Stimulated activated CD8-positive, alpha-beta memory T cell treated with anti-CD3 and anti-CD28 coated beads, Interleukin-4, amount 100 ng/mL, for 4 hours (primary cell): ENCODE measurements at places on chromosomes 4 and X.

DNA sequence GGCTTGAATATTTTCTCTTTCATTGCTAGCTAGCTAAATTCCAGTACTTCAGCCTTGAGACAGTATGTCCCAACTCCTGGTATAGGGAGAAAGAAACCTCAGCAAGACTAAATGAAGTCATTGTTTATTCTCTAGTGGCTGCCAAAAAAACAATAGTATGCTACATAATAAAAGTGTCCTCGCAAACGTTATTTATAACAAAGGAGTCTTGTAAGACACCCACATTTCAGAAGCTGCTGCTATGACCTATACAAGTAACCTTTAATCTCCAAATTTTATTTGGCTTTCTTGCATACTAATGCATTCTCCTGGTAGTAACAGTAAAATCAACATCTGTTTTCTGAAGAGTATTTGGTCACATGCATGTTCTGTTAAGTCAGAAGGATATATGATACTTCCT lies 28.8 kb downstream of the NEK1 start:
- DNase-seq, result no peak

DNA sequence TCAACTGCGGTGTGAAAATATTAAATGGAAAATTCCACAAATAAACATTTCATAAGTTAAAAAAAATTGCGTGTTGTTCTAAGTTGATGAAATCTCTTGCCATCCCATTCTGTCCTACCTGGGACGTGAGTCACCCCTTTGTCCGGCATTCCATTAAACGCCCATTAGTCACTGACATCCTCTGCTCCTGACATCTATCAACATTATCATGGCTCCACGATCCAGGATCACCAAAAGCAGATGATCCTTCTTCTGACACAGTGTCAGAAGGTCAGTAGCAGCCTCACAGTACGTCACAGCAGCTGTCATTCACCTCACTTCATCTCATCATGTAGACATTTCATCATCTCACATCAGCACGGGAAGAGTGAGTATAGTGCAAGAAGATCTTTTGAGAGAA lies 125.7 kb downstream of the ZNF827 start:
- no peak for DNase-seq

DNA sequence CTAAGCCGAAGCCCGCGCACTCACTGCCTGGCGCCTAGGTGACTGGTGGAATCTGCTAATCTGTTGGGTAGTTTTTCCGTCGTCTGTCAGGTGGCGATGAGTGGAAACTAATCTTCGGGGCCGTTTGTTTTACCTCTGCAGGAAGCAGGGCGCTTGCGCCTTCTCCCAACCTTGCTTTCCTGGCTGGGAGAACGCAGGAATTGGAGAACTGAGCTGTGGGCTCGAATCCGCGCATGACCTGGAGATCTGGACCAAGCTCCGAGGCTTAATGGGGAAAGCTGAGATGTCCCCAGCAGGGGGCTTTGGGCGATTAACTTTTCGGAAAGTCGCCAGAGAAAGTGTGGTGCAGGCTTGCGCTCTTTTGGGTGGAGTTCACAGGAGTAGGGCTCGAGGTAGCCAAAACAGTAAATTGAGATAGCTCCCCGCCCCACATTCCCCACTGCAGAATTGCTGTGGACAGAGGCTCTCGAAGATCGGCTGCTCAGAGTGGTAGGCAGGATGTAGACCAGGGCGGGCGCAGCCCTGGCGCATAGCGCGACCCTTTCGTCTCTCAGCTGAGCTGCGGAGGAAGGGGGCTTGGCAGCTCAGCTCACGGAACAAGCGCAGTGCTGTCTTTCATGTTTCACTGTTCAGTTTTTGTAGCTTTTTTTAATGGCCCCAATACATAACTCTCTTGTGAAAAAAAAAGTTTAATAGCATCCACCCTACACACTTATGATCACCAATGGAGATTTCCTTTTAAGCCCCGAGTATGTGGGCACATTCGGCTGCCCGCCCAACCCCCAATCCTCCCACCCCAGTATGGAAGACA lies 2.7 kb upstream of the FGF5 start:
- no peak for DNase-seq

GRCh38 chr4:94285666-94286065 lies 57.0 kb downstream of the HPGDS start:
- DNase-seq, result no peak

GRCh38 chr4:3473996-3474765 lies 11.1 kb downstream of the DOK7 start:
- DNase-seq, result no peak

GRCh38 chr4:184310171-184310567 lies 92.5 kb upstream of the ENPP6 start:
- no peak for DNase-seq

- DNase-seq, result no peak
Observed at GRCh38 chr4:101355246-101355645, 7.9 kb upstream of the PPP3CA start.

DNA sequence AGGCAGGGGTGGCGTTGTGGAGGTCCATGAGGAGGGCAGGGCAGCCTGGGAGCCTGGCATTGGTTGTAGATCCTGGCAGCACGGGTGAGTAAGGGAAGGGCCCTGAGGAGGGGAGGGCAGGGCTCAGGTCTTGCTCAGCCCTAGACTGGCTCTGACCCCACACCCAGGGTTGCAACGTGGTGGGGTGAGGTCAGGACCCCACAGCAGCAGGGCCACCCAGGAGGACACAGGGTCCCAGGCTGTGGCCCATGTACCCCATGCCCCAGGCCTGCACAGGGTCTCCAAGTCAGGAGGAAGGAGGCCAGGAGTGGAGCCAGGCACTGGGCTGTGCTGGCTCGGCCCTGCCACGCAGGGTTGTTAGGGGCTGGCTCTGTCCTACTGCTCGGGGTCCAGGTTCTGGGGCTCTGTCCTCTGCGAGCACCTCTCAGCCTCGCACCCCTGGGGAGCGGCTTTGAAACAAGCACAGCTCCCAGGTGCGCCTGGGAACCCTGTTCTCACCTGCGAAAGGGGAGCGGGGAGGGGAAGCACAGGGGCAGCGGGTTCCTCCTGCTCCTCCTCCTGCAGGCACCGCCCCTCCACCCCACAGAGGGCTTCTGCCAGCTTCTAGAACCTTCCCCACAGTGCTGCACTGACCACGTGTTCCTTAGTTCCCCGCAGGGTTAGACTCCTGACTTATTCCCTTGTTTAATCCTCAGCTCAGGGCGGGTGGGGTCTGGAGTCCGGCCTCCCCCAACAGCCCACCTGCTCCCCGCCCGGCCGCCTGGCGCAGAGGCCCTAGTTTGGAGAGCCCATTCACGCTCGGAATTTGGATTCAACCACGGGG lies 20.4 kb downstream of the MSANTD1 start:
- no peak for DNase-seq

DNA sequence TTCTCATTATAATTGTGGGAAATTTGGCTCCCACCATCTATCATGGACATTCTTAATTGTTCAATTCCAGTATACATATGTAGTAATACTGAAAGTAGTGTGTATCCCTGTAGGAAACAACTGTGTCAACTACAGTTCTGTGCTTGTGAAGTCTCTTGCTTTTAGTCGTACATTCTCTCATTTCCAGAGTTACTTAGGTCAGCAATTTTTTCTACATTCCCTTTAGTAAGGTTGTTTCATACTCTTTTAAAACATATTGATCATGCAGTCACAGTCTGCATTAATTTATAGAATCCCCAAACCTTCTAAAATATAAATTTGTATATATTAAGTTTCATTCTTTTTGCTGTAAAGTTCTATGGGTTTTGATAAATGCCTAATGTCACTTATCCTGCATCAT lies 289.2 kb upstream of the PCDH10 start:
- no peak for DNase-seq

DNA sequence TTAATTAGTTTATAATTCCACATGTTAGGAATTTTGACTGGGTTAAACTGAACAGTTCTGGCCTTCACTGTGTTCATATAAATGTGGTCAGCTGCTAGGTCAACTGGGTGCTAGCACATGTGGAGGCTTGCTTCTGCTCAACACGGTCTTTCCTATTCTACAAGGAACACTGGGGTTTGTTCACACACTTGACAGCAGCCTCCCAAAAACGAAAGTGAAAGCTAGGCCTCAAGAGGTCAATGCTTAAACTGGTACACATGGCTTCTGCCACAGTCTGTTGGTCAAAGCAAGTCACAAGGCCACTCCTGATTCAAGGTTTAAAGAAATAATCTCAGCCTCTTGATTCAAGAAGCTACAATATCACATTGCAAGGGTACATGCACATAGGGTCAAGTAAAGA lies 126.5 kb downstream of the QDPR start:
- no peak for DNase-seq

DNA sequence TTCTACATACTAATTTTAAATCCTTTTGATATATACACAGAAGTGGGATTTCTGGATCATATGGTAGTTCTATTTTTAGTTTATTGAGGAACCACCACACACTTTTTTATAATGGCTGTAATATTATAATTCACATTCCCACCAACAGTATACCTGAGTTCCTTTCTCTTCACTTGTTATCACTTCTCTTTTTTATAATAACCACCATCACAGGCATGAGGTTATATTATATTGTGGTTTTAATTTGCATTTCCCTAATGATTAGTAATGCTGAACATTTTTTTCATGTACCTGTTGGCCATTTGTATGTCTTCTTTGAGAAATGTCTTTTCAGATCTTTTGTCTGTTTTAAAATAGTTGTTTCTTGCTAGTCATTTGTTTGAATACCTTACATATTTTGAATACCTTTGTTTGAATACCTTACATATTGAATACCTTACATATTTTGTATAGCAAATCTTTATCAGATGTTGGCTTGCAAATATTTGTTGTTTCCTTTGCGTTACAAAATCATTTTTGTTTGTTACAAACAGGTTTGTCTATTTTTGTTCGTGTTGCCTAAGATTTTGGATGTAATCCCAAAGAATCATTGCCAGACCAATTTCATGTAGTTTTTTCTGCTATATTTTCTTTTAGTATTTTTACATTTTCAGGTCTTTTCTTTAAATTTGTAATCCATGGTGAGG lies 198.5 kb upstream of the KLF8 start:
- DNase-seq, result no peak

- DNase-seq, result no peak
Observed at GRCh38 chr4:6343939-6344408, 74.3 kb downstream of the WFS1 start.

DNA sequence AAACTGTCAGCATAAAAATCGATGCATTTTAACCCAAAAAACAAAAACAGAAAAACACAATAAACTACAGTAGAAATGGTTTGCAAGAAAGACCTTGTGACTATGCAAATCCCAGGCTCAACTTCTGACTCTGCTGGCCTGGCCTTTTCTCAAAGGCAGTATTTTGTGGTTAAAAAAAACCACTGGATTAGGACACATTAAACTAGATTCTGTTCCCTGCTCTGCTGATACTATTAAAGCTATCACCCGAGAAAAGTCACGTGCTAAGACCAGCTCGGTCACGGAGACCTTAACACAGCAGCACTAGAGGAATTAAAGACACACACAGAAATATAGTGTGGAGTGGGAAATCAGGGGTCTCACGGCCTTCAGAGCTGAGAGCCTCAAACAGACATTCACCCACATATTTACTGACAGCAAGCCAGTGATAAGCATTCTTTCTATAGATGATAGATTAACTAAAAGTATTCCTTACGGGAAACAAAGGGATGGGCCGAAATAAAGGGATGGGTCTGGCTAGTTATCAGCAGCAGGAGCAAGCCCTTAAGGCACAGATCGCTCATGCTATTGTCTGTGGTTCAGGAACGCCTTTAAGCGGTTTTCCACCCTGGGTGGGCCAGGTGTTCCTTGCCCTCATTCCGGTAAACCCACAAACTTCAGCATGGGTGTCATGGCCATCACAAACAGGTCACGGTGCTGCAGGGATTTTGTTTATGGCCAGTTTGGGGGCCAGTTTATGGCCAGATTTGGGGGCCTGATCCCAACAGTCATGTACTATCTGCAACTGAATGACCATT lies 16.1 kb downstream of the CBR4 start:
- DNase-seq, result no peak

DNA sequence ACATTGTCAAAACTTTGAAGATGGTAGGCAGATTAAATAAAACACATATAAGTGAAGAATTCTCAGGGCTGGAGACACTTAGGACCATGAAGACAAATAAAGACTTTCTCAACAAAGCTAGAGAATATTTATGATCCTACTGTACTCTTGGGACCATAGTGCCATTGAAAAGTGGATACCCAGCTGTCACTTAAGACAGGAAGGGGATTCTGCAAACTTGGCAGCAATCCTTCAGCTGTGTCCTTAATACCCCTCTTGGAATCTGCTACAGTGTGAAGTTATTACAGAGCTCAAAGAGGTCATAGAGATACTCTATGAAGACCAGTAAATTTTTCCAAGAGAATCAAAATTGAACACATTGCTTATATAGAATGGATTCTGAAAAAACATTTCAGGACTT lies 24.3 kb downstream of the PDE5A start:
- DNase-seq, result no peak

GRCh38 chr4:1058198-1058996 lies 47.0 kb downstream of the FGFRL1 start:
- no peak for DNase-seq

DNA sequence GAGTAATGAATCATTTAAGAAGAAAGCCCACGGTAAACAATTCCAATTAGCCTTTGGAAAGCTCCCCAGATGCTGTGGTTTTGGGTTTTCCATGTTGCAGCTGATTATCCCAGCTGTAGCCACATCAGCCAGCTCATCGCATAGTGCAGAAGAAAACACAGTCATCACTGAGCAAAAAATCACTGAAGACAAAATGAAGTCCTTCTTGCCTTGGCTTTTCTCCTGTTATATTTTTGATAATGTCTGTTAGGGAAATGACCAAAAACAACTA lies 193.0 kb upstream of the C1QTNF7 start:
- DNase-seq, result no peak

- no peak for DNase-seq
Observed at GRCh38 chrX:100625985-100626491, 10.6 kb downstream of the TSPAN6 start.

- no peak for DNase-seq
Observed at GRCh38 chr4:88106205-88106604, 52.2 kb downstream of the ABCG2 start.

GRCh38 chr4:168585168-168586091 lies 88.6 kb downstream of the PALLD start:
- DNase-seq, result no peak

- DNase-seq, result no peak
Observed at GRCh38 chr4:186701273-186701672, 22.4 kb downstream of the FAT1 start.
